ENCODE measurements at places on chromosomes 1 and 21.

GRCh38 chr1:24910751-24911650, 19.1 kb downstream of the RUNX3 start:
- no peak for DNase-seq

DNA sequence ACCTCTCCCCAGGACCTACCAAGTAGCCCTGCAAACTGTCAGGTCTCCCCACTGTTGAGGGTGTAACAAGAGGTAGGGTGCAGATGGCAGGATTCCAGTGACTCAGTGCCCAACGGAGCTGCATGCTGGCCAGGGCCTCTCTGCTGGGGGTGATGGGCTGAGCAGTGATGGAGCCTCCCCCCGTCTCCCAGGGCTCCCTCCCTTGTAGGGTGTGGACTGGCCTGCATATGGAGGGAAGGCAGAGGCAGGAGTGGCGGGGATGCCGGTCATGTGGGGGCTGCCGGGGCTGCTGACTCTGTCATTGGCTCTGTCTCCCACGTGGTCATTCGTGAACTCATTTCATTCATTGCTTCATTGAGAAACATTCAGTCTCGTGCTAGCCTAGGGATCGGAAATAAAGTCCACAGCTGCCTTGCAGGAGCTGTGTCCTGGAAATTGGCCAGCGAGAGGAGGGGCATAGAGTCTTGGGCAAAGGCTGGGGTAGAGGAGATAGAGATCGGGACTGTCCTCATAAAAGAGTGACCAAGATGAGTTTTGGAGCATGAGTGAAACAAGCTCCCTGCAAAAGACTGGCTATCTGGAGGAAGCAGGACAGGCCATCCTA, 22.9 kb upstream of the DISP3 start:
- DNase-seq: no peak

DNA sequence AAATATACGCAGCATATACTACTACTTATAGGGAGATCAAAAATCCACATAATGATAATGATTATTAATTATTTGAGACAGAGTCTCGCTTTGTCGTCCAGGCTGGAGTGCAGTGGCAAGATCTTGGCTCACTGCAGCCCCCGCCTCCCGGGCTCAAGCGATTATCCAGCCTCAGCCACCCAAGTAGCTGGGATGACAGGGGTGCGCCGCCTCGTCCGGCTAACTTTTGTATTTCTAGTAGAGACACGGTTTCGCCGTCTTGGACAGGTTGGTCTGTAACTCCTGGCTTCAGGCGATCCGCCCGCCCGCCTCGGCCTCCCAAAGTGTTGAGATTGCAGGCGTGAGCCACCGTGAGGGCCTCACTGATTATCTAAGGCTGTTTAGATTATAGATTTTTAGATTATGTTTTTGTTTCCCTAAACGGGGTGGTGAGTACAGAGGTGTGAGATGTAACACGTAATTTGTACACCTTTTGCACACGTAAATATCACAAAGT, 548 bp upstream of the SLC25A33 start:
- DNase-seq: no peak

GRCh38 chr1:229253151-229253974, 17.5 kb upstream of the RAB4A start:
- no peak for DNase-seq
